Spinal cord (tissue), 10 donors: ENCODE measurements at places on chromosomes 7 and 10.

DNA sequence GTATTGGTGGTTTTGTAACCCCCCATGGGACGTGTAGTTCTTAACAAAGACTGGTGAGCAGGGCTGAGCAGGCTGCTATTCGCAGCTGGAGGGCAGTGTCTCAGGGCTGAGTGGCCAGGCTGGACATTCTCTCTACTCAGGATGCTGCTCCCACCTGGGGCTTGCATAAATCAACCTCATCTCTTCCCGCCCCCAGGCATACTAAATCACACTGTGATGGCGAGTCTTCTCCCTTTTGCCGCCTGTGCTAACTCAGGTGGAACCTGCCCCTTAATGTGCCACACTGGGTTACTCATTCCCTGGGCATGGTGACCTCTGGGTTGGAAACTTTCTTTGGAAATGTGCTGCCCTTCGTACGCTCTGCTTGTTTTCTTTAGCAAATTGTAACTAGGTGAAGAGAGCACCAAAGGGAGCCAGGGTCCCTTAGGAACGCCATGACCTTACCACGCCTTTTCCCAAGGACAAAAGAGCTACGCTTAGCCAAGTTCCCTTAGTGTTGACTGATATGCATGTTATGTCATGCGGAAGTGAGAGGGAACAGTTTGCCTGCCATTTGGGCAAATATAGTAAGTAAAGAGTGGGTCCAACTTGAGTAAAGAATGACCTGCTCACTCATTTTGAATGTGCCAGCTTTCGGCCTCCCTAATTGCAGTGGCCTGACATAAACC is 40.4 kb upstream of the COBL start:
- DNase-seq: no peak

DNA sequence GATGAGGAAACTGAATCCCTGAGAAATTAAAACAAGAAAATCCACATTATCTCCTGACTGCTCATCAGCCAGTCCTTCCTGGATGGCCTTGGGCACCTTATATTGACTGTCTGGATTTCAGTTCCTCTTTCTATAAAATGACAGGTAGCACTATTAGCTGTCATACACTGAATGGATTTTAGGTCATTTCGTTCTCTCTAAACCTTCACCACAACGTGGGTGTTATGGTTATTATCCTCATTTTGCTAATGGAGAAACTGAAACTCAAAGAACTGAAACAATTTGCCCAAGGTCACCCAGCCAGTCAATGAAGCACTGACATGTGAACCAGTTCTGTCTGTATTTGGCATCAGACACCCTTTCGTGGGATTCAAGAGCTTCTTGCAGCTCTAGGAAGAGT is 193.8 kb downstream of the CYP26A1 start:
- no peak for DNase-seq

- DNase-seq: peak; percentile 24
Observed at GRCh38 chr7:28853150-28853549, 105.0 kb downstream of the TRIL start.

GRCh38 chr7:100127866-100128636 is 1.3 kb downstream of the MBLAC1 start:
- peak; percentile 57 for DNase-seq

- no peak for DNase-seq
Observed at GRCh38 chr10:4472190-4472904, 353.7 kb upstream of the AKR1E2 start.

DNA sequence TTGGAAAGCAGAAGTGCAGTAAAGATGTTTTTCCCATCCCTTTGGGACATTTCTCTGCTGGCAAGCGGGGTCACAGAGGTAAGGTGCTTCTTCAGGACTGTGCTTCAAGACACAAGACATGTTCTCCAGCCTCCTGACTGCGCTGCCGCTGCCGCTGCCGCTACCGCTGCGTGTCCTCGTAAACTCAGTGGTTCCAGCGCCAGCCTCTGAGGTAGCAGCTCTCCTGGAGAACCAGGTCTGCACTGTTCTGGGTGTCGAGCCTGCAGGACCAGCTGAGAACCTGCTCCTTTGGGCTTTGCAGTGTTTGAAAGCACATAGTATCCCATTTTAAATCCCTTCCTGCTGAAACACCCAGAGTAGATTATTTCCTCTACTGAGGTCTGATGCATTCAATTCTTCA is 13.0 kb upstream of the KCNK18 start:
- DNase-seq: no peak

DNA sequence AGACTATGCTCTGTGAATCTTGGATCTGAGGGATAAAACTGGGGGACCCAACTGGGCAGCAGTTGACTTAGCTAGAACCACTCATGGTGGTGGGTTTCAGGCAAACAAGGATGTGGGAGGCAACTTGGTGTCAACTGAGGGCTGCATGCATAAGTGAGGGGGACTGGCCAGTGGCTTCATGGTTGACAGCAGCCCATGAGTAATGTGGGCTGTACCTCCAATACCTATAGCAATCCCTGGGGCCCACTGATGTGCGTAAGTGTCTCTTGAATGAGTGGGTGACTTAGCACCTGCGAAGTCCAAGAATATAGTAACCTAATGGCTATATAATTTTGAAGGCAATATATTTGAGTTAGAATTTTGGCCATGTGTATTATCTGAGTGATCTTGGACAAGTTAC is 13.7 kb upstream of the MAP3K8 start:
- no peak for DNase-seq

GRCh38 chr7:150631084-150631826 is 930 bp downstream of the GIMAP6 start:
- no peak for DNase-seq

GRCh38 chr7:91373111-91373800 is 109.0 kb downstream of the FZD1 start:
- no peak for DNase-seq

GRCh38 chr7:34354899-34355298 is 303.1 kb upstream of the NPSR1 start:
- DNase-seq: no peak
